ENCODE measurements at places on chromosomes 13 and 19.

DNA sequence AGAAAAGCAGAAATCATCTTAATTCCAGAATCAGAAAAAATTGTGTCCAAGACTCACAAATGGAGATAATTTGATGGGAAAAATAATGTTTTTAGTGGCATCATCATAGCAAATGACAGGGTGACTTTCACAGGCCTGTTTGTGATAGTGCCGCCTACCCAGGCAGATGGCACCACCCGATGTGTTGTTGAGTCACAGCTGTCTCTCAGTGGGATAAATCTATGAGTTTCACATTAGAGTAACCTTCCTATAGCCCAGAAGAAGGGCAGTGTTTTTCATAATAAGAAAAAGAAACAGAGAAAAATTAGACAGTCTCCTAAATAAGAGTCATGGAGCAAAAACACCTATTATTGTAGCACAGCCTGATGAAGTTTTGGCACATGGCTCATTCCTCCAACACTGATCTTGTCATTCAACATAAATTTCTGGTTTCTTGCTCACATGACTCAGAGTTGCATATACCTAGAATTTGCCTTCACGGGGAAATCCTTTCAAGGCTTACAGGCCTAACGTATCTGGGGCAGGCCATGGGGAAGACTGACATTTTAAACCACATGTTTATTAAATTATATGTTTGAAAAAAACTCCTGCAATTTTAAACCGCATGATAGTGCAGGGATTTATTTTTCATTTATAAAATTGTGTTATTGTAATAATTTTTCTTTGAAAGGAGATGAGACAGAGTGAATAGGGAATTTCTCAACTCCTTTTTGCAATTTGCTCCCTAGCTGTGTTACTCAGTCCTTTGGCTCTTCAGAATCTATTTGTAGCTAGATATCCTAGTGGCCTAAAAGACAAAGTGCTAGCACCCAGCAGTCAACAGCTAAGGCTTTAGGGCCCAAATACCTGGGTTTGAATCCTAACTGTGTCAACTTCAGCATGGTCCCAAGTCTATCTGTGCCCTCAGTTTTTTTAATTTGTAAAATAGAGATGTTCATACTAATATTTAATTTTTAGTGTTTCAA, 393.7 kb downstream of the NDFIP2 start:
- DNase-seq: no peak

DNA sequence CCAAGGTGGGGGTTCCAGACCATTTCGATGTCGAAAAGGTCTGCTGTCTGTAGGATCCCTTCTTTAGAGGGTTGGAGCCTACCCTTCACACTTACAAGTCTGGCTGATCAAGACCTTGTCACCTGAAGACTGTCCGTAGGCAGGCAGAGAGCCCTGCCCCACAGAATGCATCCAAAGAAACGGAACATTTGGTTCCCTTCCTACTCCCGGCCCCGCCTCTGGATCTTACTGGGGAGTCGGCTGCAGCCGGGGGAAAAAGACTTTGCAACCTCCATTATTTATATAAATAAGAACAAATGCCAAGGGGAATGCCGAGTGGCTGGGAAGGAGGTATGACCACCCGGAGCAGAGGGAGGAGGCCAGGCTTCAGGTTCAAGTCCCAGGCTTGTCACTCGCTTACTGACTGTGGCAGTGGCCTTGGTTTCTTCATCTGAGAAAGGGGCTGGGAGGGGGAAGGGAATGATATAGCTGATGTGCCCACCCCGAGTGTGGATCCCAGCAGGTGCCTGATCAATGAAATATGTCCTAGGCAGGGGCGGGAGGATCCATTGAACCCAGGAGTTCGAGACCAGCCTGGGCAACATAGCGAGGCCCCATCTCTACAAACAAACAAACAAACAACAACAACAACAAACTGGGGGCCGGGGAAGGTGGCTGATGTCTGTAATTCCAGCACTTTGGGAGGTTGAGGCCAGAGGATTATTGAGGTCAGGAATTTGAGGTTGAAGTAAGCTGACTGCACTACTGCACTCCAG, 48.7 kb downstream of the RFX2 start:
- no peak for DNase-seq

DNA sequence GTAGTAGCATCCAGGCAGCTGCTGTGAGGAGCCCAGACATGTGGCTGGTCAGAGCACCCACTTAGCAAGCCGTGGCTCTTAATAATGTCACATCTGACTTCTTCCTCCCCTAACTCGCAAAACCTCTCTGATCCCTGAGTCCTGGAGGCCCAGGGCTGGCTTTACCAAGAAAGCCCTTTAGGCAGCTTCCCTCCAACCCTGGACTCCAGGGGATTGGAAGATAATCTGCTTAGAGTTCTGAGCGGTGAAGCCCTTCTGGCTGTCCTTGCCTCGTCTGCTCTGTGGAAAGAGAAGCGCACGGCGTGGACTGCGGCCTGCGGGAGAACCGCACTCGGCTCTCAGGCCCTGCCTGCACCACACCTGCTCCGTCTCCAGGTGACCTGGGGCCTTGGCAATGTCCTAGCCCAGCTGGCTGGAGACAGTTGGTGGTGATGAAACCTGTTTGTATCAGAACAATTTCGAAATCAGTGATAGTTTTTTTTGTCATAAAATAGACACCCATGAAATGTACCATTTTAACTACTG, 64.5 kb upstream of the MCF2L start:
- no peak for DNase-seq

- no peak for DNase-seq
Observed at GRCh38 chr13:51614350-51614786, 30.1 kb downstream of the WDFY2 start.

DNA sequence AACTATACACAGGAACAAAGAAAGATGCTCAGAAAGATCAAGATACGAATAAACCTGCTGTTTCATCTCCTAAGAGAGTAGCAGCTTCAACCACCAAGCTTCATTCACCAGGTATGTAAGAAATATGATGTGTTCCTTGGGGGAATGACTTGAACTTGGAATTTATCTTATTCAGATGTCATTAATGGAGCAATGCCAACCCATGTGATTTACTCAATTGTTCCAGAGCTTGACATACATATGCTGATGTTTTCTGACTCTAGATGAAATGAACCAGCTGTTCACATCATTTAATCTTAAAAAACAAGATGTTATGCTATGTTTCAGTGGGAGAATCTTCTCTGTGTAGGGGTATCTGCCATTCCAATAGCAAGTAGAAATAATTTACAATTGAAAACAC, 270.9 kb downstream of the SLC7A1 start:
- DNase-seq: no peak

- no peak for DNase-seq
Observed at GRCh38 chr13:106056851-106057250, 478.6 kb downstream of the EFNB2 start.

- no peak for DNase-seq
Observed at GRCh38 chr13:77519808-77520207, 15.7 kb upstream of the SCEL start.

DNA sequence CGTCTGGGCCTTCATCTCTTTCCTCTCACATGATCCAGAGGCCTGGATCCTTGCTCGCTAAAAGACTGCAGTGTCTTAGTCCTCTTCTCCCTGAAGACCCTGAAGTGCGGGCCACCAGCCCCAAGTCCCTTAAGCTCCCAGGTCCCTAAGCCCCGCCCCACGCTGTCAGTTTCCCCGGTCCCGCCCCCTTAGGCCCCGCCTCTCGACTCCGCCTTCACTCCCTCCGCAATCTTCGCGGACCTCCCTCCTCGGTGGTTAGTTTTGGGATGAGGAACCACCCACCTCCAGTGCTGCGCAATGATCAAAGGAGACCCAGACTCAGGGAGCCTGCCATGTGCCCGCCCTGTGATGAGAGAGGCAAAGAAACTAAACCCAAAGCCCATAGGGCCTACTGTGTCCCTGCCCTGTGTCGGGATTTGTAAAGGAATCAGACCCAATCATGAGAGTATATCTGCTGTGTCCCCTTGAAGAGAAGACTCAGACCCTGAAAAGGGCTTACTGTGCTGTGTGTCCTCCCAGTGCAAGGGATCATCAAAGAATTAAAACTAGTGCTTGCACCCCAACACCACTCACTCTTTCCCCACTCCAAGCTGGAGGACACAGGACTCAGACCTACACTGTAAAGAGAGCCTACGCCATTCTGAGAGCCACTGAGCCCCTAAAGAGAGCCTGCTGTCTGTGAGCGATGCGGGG, 3.0 kb upstream of the COX6B1 start:
- DNase-seq: no peak

DNA sequence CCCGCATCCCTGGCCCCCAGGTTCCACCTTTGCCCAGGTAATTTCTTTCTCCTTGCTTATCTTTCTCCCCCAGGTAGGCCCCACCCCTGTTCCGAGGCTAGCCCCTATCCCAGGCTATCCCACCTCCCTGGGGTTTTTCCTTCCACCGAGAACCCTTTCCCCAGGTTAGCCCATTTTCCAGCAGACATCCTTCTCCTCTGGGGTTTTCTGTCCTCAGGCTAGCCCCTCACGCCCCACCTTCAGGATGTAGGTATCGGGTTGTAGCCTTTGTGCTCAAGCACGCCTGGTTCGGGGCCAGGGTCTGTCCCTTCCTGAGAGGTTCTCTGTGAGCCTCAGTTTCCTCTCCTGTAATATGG, 837 bp downstream of the FSD1 start:
- no peak for DNase-seq

DNA sequence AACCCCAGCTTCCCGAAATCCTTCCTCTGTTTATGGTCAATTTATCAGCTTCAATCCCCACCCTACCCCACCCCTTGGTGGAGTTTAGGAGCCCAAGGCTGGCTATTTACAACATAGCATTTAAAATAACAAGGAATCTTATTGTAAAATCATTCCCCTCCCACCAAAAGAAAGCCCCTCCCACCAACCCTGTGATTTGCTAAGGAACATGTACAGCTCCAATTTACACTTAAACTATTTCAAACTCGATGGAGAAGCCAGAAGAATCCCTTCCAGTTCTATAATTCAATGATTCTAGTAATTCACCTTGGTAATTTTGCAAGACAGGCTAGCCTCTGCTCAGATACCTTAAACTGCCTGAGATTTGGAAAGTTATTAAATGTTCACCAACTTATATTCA, 3.0 kb downstream of the LATS2 start:
- DNase-seq: no peak

DNA sequence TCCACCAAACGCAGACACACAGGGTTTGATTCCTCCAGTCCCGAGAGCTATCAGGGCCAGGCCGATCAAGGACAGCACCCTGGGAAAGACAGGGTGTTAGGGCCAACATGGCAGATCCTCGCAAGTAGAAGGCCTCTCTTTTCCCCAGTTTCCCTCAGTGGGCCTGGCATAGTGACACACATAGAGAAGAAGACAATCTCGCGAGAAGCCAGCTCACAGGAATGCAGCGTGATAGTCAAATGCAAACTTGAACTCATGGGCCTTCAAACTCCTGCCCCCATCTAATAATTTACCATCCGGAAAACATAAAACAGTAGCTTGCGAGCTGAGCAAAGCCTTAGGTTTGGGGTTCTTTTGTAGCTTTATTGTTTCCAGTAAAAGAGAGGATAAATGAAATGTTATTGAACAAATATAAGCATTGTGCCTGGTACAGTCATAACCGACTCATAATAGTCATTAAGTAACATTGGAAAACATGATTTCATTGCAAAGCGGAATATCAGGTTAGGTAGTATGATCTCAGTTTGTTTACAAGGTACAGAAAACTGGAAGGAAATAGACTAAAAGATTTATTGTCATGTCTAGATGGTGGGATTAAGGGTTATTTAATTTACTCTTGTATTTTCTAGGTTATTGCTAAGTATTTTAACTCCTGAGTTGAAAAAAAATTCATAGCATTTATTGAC, 30.5 kb downstream of the SLC15A1 start:
- DNase-seq: no peak

- no peak for DNase-seq
Observed at GRCh38 chr13:42760951-42761350, 20.4 kb upstream of the FAM216B start.

DNA sequence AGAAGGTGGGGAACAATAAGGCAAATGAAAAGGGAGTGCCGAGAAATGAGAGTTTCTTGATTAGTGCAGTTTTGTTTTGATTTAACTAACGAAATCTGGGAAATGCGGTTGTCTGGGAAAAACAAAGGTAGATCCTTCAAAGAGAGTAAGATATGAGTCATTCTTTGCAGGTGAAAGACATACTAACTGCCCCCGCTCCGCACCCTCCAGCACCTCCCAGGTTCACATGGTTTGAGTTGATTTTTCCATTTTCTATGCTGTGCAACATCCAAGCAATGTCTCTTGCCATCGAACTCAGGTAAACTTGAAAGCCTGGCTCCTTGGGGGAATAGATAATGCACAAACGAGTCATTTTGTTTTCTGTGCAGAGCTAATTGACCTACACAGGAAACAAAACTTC, 84.1 kb upstream of the KLF12 start:
- no peak for DNase-seq

GRCh38 chr19:33175886-33176669, 18.1 kb upstream of the LRP3 start:
- no peak for DNase-seq

DNA sequence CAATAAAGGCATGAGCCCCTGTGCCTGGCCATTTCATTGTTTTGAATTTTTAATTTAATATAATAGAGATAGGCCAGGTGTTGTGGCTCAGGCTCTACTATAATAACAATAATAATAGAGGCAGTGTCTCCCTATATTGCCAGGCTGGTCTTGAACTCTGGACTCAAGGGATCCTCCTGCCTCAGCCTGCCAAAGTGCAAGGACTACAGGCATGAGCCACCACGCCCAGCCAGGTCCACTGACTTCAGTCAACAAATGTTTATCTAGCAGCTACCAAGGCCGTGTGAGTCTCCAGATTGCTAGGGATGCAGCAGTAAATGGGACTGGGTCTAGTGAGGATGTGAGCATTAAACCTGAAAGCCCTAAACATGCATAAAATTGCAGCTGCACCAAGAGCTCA, 13.8 kb upstream of the ILF3 start:
- DNase-seq: no peak

- DNase-seq: no peak
Observed at GRCh38 chr19:33795370-33796163, 1.1 kb upstream of the KCTD15 start.

- no peak for DNase-seq
Observed at GRCh38 chr13:51635137-51635878, 51.0 kb downstream of the WDFY2 start.

DNA sequence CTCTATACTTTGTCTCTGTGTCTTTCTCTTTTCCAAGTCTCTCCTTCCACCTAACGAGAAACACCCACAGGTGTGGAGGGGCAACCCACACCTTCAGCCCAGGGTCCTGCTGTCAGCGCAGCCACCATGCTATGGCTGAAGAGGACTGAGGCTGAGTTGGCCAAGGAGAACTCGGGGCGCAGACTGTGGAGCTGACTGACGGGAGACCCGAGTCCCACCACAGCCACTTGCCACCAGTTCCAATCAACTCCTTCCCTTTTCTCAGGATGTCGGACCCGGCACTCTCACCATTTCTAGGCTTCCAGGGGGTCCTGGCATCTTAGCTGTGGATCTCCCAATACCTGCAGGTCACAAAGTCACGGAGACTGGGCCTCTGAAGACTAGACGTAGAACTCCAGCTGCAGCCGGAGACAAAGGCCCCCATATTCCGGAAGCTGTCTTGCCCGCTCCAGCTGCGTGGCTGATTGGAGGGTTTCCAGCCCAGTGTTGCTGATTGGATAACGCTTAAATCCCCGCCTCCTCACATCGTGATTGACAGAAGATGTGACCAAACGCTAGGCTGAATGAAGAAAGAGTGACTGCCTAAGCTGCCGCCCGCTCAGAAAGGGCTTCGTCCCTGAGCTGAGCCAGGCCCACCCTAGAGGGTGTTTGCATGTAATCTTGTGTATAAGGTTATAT, 63.6 kb downstream of the ZNF429 start:
- DNase-seq: no peak
